Upper lobe of right lung (tissue), 1 donor: ENCODE measurements at places on chromosomes 1 and 21.

DNA sequence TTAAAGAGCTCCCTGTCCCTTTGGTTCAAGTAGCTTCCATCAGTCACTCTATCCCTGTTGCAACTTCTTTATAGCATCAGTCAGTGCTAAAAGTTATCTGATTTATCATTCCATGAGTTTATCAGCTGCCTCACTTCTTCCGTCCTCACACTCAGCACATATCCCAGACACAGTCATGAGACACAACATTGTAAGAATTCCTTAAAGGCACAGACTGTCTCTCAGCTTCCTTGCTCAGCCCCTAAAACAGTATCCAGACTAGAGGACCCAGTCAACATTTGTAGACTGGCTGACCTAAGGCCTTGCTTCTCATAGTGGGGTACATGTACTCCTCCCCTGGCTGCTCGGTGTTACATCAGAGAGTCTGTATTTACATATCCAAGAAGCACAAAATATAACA lies 164.9 kb upstream of the ADGRL2 start:
- no peak overlapping the region for H3K4me3 ChIP-seq
- no peaks in the 10 kb centered on the region for H3K27me3 ChIP-seq
- no peaks in the 10 kb centered on the region for H3K4me1 ChIP-seq
- no peaks in the 10 kb centered on the region for H3K36me3 ChIP-seq

GRCh38 chr21:34792504-34793089 lies 123.8 kb downstream of the CLIC6 start:
- H3K27ac ChIP-seq, result no peak overlapping the region
- peaks cover 15% of the 10 kb centered on the region for H3K4me1 ChIP-seq
- H3K36me3 ChIP-seq, result peaks cover 54% of the 10 kb centered on the region
- no peak for DNase-seq
- H3K4me3 ChIP-seq, result no peak overlapping the region

DNA sequence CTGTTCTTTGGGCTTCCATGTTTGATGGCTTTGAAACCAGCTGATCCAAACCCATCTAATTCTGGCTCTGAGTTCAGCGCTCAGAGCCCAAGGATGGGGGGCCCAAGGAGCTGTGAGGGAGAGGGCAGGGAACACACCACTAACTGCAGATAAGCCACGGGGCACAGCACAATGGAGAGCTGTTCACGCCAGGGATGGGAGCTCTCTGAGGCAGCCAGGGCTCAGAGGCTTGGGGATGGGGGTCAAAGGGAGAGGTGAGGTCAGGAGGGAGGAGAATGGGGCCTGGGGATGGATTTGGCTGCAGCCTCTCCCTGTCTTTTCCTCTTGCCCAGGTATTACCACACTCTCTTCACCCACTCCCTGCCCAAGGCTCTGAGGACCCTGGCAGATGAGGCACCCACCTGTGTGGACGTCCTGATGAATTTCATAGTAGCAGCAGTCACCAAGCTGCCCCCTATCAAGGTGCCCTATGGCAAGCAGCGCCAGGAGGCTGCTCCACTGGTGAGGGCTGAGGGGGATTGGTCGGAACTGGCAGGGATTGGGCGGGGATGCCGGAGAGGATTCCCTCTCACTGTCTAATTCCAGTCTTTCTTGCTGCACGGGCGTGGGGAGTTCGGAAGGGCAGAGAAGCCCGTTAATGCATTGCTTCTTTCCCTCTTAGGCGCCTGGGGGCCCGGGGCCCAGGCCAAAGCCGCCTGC lies 11.3 kb downstream of the SLC30A2 start:
- H3K4me3 ChIP-seq, result peak overlapping the region; percentile 79
- no peaks in the 10 kb centered on the region for H3K27me3 ChIP-seq
- DNase-seq, result no peak
- peaks cover 8% of the 10 kb centered on the region for H3K4me1 ChIP-seq
- no peak overlapping the region for H3K27ac ChIP-seq

DNA sequence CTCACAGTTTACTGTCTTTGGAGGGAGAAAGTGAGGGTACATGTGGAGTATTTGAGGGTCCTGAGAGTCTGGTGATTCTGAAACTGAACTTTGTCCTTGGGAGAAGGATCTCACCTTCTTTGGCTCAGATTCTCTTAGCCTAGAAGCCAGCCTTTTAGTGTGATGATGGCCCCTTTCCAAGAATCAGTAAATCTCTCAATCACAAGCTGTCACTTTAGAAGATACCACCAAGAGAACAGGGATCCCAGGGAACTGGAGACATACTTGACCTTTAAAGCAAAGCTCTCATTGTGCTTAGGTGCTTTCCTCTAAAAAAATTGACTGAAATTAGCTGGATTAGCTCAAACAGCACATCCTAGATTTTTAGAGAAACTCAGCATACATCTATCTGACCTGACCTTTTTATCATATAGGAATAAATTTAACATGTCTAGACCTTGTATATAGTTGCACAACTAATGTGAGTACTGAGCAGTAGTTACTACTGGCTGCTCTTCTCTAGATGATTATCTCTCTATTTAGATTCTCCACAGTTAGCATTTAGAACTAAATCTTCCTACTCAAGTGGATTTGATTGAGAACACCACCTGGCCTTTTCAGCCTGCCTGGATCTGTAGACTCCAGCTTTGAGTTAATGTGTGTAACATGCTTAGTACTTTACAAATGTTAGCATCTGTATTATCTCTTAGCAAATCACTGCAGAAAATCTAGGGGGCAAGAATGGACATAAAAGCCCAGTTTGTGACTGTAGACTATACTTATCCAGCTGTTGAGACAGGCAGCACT lies 157.7 kb downstream of the MAST2 start:
- DNase-seq, result no peak
- H3K36me3 ChIP-seq, result no peaks in the 10 kb centered on the region
- no peaks in the 10 kb centered on the region for H3K27me3 ChIP-seq
- H3K4me1 ChIP-seq, result no peaks in the 10 kb centered on the region
- H3K27ac ChIP-seq, result no peak overlapping the region

- no peaks in the 10 kb centered on the region for H3K27me3 ChIP-seq
- H3K4me1 ChIP-seq, result no peaks in the 10 kb centered on the region
- H3K4me3 ChIP-seq, result no peak overlapping the region
- no peak overlapping the region for H3K27ac ChIP-seq
These were observed 149.8 kb upstream of the PALMD start for GRCh38 chr1:99496067-99496466.

- no peak overlapping the region for H3K4me3 ChIP-seq
- no peak overlapping the region for H3K27ac ChIP-seq
- DNase-seq, result no peak
- no peaks in the 10 kb centered on the region for H3K4me1 ChIP-seq
- no peaks in the 10 kb centered on the region for H3K27me3 ChIP-seq
These were observed 233.5 kb downstream of the TRABD2B start for GRCh38 chr1:47763591-47764171.

GRCh38 chr1:168627370-168627769 lies 51.0 kb downstream of the XCL1 start:
- no peaks in the 10 kb centered on the region for H3K36me3 ChIP-seq
- no peaks in the 10 kb centered on the region for H3K4me1 ChIP-seq
- H3K27ac ChIP-seq, result no peak overlapping the region
- DNase-seq, result no peak
- no peaks in the 10 kb centered on the region for H3K27me3 ChIP-seq
